ENCODE measurements at places on chromosomes 11 and 22.

- no peak for DNase-seq
Measured at GRCh38 chr22:19197997-19198865, 19.7 kb upstream of the SLC25A1 start.

DNA sequence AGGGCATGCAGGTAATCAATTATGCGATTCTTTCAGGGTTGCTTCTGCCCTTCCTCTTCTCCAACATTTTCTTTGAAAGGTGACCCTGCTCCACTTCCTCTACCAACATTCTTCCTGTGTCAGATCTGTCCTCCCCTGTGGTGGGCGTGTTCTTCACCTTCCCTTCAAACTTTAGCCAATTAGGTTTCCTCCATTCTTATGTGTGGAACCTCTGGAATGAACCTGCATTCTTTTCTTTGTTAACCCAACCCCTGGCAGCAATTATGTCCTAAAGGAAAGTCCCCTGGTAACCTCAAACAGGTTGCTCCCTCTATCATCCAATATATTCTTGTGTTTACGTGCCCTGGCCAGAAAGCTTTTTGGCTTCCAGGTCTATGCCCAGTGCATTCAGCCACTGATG, 22.4 kb downstream of the KIRREL3 start:
- no peak for DNase-seq

GRCh38 chr11:124670732-124671131, 2.8 kb downstream of the SIAE start:
- no peak for DNase-seq

GRCh38 chr11:124222407-124222806, 18.5 kb upstream of the OR8G1 start:
- DNase-seq: no peak
